ENCODE measurements at places on chromosomes 12 and 14.

DNA sequence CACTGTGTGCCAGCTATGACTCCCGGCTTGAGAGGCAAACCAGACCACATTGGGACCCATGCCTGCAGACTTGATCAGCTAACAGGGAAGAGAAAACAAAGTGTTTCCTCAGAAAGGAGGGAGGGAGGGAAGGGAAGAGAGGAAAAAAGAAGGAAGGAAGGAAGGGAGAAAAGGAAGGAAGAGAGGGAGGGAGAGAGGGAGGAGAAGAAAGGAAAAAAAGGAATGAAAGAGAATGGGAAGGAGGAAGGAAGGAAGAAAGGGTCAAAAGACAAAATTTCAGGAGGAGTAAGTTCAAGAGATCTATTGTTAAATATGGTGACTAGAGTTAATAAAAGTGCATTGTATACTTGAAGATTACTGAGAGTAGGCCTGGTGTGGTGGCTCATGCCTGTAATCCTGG lies 18.9 kb downstream of the FIGNL2 start:
- DNase-seq: no peak

DNA sequence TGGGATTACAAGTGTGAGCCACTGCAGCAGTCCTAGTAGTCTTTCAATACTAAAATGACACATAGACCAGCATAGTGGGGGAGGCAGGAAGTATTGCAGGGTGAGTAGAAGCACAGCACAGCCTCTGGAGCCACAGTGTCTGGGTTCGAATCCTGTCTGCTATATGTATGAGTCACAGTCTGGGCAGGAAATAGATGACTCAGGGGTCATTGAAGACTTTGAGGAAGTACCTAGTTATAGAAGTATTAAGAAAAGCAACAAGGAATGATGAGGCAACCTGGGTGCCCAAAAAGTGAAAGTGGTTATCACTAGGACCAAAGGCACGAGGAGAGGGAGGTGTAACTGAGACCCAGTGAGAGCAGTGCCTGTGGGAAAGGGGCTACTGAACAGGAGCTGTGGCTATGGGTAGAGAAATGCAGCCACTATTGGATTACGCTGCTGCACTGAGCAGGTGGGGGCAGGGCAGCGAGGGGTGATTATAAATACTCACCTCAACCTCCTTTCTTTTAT lies 124.0 kb downstream of the PDE3A start:
- no peak for DNase-seq

DNA sequence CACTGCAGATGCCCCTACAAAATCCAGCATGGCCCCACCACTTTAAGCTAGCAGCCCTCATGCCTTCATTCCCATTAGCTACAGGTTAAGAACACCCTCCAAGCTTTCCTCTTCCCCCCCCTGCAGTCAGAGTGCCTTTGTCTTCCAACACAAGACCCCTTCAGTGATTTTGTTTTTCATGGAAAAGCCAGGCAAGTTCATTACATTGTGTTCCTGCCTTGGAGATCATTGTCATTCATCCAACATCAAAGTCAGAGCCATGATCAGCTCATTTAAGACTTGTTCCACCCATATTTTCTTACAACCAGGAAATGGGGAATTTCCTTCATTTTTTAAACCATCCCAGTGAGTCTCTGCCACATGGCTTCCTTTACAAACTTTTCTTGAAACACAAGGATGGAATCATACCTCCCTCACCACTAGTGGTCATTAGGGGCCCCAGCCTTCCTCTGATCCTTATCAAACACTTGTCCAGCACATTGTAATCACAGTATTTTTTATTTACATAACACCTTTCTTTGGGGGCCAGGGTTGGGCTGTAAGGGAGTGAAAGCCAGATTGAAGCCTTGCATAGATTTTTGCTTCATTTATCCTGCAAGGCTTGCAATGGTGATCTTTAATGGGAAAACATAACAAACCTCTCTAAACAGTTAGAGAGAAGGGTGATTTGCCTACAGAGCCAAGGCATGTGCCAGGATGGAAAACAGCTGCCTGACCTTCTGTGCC lies 765.3 kb downstream of the MED13L start:
- no peak for DNase-seq

GRCh38 chr12:124517260-124518050 lies 50.0 kb downstream of the NCOR2 start:
- no peak for DNase-seq

GRCh38 chr12:102951841-102952240 lies 5.6 kb upstream of the ASCL1 start:
- DNase-seq: no peak

- DNase-seq: no peak
Measured at GRCh38 chr12:53235742-53236442, 3.9 kb upstream of the RARG start.

DNA sequence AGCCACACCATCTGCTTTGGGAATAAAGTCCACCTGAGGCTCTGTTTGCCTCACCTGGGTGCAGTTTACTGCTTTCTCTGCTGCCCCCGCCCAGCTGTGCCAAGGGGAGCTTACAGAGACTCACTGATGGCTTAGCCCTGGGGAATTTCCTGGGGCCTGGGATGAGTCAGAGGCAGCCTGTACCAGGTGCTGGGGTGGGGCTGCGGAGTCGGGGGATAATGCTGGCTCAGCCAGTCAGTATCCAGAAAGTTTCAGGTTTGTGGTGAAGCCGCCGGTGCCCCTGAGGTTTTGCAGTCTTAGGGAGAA lies 22.3 kb downstream of the PLEKHG3 start:
- no peak for DNase-seq

DNA sequence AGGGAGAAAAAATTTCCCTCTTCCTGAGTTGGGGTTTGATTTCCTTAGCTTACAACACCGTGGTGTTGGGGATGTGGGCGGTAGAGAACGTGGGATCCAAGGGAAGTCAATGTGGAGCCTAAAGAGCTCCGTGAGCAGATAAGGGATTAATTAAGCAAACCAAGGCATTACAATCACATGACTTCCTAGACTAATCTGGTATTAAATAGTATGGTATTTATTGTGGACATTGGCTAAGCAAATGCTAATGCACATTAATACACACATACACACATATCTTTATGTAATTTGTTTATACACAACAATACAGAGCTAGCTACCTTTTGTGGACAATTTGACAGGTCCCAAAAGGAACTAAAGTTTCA lies 791 bp upstream of the RNF41 start:
- DNase-seq: no peak

- DNase-seq: no peak
Measured at GRCh38 chr14:68523989-68524725, 268.7 kb downstream of the ZFP36L1 start.

GRCh38 chr14:89986462-89987160 lies 30.9 kb downstream of the TDP1 start:
- no peak for DNase-seq

DNA sequence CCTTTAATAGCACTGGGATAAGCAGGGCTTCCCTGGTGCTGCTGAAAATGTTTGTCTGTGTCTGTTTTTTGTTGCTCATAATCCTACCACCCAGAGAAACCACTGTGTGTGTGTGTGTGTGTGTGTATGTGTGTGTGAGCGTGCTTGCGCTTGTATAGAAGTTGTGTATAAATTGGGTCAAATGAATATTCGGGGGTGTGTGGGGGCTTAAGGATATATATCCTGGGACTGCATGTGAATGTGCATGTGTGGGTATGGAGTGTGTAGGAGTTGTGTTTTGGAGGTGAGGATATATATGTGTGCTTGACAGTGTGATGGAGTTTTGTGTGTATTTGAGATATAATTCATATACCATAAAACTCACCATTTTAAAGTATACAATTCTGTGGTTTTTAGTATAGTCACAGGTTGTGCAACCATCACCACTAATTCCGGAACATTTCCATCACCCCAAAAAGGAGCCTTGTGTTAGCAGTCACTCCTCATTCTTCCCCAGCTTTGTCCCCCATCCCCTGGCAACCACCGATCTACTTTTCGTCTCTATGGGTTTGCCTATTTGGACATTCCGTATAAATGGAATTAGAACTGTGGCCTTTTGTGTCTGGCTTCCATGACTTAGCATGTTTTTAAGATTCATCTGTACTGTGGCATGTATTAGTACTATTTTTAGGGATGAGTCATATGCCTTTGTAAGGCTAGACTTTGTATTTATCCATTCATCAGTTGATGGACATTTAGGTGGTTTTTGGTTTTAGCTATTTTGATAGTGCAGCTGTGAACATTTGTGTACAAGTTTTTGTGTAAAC lies 25.6 kb downstream of the TCTN1 start:
- no peak for DNase-seq

DNA sequence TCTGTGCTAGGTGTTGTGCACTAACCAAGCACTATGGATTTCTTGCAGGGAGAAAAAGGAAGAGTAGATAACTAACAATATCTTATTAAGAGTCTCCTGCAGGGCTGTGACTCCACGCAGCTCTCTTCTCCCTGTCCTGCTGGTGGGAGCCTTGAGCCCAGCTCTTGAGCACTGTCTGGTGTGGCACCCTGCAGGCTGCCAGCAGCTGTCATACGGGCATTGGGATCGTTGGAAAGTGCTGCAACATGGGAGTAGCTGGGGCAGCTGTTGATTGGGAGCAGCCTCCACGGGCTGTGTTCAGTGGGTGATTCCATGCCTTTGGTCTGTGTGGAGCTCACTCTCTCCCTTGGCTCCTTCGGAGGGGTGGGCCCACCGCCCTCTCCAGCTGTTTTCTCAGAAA lies 125.3 kb downstream of the FBXL14 start:
- no peak for DNase-seq

- no peak for DNase-seq
Measured at GRCh38 chr12:57161491-57161890, 14.1 kb upstream of the LRP1-AS start.

DNA sequence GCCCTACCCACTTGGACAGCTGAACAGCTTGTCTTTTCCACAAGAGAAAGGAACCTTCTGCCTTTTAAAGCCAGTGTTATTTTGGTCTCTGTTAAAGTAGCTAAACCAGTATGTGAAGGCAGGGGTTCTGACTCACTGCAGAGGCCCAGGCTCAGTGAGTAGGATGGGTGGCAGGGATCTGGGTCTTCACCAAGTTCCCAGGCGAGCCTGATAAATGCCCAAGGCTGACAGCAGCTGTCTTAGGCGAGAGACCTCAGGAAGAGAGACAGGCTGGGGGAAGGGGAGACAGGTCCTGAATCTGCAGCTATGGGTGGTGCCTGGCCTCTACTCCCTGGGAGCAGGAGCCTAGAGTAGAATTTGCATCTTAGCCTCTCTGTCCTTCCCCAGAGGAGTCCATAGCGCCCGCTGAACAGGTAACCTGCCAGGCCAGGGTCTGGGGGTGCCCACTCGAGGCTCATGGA lies 18.1 kb upstream of the KIF26A start:
- no peak for DNase-seq

- no peak for DNase-seq
Measured at GRCh38 chr12:13186302-13186701, 10.2 kb upstream of the EMP1 start.

GRCh38 chr14:100775831-100776591 lies 49.3 kb downstream of the DLK1 start:
- no peak for DNase-seq

DNA sequence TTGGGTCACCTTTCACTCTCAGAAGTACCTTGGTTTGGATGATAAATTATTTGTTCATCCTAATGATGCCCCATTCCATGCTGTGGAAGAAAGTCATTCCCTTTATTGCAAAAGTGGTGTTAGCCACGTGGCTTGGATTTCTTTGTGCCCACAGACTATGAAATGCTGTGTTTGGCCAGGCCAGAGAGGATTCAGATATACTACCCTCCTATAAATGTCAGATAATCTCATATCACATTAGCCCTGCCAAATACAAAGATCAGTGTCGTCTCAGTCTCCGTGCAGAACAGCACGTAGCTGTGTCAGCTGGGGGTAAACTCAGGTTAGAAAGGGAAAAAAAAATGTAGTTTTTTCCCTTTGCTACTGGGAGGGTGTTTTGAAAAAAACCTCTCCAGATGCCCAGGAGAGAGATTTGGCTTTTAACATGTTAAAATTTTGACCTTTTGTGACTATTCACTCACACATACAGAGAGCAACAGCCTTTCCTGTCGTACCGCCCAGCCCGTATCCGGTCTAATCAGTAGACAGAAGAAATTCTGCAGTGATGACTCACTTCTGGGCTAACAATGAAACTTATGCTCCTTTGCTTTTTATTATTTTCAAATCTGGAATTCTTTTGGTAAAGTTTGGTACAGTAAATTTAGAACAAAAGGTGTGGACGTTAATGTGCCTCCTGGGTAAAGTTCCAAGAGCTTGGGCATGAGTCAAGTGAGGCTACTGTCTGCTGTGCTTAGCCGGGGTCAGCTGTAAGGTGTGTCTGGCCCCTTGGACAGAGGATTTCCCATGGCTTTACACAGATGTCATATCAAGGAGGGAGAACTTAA lies 8.5 kb upstream of the PTPRB start:
- DNase-seq: no peak

GRCh38 chr12:71578694-71579258 lies 84.9 kb downstream of the ZFC3H1 start:
- DNase-seq: no peak

DNA sequence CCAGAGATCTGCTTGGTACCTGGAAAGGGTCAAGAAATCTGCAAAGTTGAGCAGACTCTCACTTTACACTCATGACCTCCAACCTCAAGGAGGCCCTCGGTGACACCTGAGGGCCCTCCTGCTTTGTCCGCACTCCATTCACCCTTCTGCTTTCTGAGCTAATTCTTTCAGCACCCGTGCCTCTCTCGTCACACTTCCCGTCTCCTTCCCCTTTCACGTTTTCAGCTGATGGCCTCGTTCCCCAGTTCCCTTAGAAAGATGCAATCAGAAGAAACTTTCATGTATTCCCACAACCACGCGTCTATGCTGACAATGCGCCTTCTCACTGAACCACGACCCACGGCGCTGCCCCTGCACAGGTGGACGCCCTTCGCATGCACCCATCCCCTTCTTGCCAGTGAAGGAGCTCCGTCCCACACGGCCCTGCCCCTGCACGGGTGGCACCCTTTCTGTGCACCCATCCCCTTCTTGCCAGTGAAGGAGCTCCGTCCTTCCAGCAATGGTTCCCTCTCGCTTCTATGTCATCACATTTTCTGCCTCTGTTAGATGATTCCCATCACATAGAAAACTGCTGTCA lies 340.1 kb upstream of the FKBP4 start:
- no peak for DNase-seq

- DNase-seq: no peak
Measured at GRCh38 chr12:124099661-124100060, 126.6 kb downstream of the ZNF664 start.

DNA sequence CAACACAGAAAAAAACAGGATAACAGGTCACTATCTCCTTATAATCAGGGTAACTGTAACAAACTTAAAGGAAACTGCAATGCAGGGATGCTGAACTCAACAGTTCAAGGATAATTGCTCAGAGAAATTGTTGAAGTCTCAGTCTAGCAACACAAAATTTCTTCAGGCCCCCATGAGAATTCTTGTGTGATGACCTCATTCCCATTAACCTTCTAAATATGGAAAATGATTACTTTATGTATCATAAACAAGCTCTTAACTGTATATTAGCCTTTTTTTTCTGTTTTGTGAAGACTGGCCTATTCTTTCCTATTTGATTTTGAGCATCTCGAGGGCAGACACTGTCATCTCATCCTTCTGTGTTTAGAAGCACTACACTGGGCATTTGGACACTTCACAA lies 47.1 kb downstream of the IGF1 start:
- no peak for DNase-seq

- DNase-seq: no peak
Measured at GRCh38 chr12:93813186-93813585, 136.0 kb downstream of the CRADD start.

GRCh38 chr14:76780058-76780345 lies 18.7 kb downstream of the VASH1 start:
- DNase-seq: no peak

Data from GM12864 (cell line).